ENCODE measurements at places on chromosomes 2 and 18.

DNA sequence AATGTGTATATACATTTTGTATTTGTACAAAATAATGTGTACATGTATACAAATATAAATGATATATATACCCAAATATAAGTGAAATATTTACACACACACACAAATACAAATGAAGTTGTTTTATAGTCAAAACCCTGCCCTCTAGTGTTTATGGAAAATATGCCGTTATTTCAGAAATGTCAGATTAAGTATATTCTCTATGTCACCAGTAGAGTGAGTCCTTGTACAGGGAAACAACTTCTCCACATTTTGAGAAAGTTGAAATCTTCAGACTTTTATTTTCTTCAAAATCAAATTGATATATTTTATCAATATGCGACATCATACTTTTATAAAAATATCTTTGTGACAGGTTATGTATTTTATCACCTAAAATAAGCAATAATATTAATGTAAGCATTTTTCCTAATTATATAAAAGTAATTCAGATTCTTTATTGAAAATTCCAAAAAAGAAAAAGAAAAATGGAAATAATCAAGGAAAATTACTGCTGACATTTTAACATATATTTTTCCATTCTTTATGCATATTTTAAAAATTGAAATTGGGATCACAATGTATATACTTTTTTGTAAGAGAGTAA is 22.4 kb downstream of the ARL6IP6 start:
- no peak for DNase-seq

GRCh38 chr18:65081786-65082185 is 669.0 kb upstream of the CDH7 start:
- DNase-seq = no peak

DNA sequence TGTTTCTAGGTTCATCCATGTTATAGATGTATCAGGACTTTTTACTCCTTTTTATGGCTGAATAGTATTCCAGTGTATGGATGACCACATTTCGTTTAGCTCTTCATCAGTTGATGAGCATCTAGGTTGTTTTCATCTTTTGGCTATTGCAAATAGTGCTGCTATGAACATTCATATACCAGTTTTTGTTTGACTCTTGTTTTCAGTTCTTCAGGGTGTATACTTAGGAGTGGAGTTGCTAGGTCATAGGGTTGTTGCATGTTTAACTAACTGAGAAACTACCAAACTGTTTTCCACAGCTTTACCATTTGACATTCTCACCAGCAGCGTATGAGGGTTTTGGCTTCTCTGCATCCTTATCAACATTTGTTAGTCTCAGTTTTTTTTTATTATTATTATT is 25.8 kb upstream of the NAPG start:
- no peak for DNase-seq

DNA sequence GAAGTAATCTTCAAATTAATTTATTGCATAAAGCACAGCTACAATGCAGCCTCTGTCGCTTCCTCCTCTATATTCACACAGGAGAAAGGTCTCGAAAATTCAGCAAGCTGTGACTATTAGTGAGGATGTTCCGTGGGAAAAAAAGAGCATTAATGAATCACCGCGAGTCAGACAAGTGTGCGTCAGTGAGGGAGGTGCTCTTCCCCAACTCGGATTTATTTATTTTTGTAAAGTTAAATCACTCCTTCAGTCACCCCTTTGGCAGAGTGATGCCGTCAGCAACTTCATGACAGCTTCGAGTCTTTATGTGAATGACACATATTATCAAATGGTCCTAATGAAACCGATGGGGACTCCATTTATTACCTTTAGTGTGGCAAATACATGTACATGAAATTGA is 648.9 kb upstream of the SALL3 start:
- DNase-seq = no peak

DNA sequence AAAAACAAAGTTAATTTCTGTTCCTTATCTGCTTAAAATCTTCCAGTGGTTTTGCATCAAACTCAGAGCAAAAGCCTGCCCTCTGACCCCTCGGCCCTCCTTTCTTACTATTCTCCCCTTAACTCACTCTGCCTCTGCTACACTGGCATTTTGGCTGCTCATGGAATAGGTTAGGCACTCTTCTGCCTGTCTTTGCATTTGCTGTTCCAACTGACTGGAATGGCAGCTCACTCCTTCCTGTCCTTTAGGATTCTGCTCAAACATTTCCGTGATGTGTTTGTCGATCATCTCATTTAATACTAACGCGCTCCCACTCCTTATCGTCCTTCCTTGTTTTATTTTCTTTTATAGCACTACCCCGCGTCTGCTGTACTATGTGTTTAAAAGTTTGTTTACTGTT is 815 bp downstream of the CEBPZ start:
- no peak for DNase-seq

GRCh38 chr2:204050681-204051080 is 114.1 kb downstream of the ICOS start:
- DNase-seq = no peak

DNA sequence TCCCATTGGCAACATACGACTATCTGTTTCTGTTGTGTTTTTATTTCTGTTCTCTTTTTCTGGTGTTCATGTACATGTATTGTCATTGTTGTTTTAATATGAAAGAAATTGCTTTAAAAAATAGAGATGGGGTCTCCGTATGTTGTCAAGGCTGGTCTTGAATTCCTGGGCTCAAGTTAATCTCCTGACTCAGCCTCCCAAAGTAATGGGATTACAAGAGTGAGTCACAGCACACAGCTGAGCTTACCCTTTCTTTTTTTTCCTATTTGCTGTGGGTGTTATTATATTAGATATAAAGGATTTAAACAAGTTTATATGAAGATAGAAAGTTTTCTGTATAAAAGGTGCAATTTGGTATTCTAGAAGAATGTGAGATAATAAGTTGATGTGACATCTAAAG is 554.6 kb downstream of the DSC3 start:
- no peak for DNase-seq

DNA sequence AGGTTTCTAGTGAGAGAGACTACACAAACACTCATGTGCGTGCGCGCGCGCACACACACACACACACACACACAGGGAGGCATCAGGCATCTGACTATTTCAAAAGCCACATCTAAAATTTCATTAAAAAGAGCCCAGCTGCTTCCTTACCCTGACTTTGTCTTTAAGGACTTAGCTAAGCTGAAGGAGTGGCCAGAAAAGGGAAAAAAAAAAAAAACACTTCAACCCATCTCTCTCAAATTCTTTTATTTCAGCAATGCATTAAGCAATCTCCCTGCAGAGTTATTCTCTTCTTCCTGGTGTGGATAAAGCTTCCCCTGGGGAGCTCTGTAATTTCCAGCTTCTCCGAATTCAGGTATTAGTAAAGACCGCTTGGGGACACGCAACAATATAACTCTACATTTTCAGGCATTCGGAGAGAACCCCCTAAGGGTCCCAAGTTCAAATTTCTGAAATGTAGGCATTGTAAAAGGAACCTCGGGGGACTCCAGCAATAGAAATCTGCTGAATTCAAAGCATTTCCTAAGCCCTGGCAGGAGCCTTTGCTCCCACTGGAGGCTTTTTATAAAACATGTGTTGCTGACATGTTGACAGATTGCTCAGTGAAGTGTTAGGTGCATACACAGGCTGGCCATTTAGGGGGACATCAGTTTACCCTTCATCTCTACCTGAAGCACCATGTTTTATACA is 67.0 kb downstream of the ZNF521 start:
- peak; percentile 61 for DNase-seq

GRCh38 chr2:233007270-233007669 is 5.8 kb downstream of the NGEF start:
- no peak for DNase-seq
